ENCODE measurements at places on chromosomes 7 and 10.

- no peak for DNase-seq
Observed at GRCh38 chr7:130090745-130091532, 20.6 kb downstream of the KLHDC10 start.

DNA sequence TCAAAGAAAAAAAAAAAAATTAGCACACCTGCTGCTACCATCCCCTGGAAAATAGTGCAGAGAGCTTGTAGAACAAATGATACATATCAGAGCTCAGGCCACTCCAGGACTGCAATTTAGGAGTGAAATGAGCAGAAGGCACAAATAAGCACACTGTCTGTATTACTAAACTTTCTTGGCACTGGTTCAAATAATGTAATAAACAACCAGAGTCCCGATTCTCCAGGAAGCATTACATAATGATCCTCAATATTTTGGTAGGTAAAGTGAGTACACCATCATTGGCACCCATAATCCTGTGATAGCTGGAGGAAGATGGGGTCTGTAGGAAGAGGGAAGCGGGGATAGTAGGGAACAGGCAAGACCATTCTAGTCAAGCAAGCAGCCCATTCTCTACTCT, 74.3 kb downstream of the SVOPL start:
- no peak for DNase-seq

GRCh38 chr7:115117748-115118147, 195.9 kb downstream of the MDFIC start:
- DNase-seq = no peak

DNA sequence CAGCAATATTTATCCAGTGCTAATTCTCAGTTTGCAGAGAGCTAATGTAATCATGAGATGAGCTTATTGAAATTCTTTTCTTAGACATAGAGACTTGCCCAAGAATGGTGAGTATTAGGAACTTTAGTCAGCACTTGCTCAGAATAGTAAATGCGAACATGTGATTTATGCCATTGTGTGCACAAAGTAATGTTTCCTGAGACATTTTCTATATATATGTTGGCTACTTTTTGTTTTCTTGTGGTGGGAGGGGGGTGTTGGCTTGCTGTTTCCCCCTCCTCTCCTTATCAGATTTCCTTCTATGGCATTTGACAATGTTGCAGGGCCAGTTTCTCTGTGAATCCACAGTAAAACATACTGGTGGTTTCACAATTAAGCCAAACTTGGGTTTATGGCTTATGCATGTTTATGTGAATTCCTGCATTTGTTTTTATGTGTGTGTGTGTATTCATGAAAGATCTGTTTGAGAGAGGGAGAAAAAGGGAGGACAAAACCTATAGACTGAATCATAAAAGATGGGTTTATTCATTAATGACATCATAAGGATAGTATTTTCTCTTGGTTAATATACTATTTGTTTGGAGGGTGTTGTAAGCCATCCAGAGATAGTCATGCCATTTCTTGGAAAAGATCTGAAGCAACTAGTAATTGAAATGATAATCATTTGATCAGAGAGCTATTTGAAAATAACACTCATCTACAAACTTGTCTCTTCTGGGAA, 36.3 kb downstream of the ARID5B start:
- peak; percentile 17 for DNase-seq

- DNase-seq = no peak
Observed at GRCh38 chr7:100964630-100965029, 4.7 kb upstream of the MUC12 start.

DNA sequence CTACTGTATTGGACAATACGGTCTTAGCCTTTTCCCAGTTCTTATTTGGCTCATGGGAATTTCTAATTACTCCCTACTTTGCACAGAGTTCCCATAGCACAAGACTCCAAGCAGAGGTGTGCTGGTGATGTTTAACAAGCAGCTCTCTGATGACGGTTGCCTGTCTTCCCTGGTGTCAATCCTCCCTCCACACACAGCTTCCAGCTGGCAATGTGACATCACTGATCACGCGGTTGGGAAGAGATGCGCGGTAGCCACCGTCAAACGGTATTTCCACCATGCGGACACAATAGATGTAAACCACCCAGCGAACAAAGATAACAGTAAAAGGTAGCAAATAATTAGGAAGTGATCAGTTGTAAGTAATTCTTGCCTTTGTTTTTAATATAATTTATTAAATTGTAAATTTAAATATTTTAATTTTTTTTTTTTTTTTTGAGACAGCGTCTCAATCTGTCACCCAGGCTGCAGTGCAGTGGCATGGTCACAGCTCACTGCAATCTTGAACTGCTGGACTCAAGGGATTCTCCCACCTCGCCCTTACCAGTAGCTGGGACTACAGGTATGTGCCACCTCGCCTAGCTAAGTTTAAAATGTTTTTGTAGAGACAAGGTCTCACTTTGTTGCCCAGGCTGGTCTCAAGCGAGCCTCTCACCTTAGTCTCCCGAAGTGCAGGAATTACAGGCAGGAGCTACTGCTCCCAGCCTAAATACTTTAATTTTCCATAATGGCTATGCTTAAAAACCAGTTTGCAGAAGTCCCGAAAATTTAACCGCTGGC, 36.3 kb upstream of the IL15RA start:
- DNase-seq = no peak

- peak; percentile 46 for DNase-seq
Observed at GRCh38 chr10:89001024-89001728, 10.6 kb downstream of the FAS start.

- DNase-seq = no peak
Observed at GRCh38 chr10:26697922-26698608, 564 bp downstream of the PDSS1 start.

GRCh38 chr7:15834446-15834845, 148.0 kb upstream of the MEOX2 start:
- no peak for DNase-seq

GRCh38 chr10:15486404-15486803, 115.3 kb upstream of the FAM171A1 start:
- no peak for DNase-seq

GRCh38 chr10:60534761-60535389, 145.2 kb upstream of the ANK3 start:
- DNase-seq = no peak

GRCh38 chr7:50959991-50960390, 177.3 kb upstream of the GRB10 start:
- no peak for DNase-seq

GRCh38 chr7:36946401-36946739, 222.1 kb upstream of the AOAH start:
- no peak for DNase-seq

DNA sequence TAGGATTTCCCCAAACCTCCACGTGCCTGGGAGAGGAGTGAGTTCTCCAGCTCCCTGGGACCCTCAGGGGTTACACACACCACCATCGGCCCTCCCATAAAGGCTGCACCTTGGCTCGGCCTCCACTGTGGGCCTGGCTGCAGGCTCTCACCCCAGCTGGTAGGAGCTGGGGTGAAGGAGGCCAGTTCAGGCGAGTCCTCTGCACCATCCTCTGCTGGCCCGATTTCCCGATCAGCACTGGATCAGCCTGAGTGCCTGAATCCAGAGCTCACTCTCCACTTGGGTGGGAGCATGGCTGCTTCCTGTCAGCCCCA, 115.1 kb upstream of the RET start:
- no peak for DNase-seq

GRCh38 chr7:130213828-130214227, 6.2 kb downstream of the SSMEM1 start:
- no peak for DNase-seq

GRCh38 chr7:11341285-11341944, 367.7 kb downstream of the PHF14 start:
- no peak for DNase-seq

DNA sequence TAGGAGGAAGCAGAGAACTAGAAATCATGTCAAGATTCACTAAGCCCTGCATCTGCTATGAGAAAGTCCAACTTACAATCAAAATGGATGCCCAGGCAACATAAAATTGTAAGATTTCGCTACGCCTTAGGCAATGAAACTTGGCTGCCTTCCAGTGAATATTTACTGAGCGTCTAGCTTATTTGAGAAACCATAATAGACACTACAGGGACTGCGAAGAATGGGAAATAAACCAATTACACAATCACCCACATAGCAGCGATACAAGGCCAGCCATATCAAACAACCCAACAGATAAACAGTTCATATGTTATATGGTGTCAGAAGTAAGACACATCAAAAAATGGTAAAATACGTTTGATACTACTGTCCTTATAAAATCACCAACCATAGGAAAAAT, 545.0 kb upstream of the C7orf33 start:
- no peak for DNase-seq

GRCh38 chr10:52573347-52573746, 199.2 kb downstream of the MBL2 start:
- DNase-seq = no peak

GRCh38 chr7:70669854-70670253, 462.1 kb upstream of the GALNT17 start:
- no peak for DNase-seq

DNA sequence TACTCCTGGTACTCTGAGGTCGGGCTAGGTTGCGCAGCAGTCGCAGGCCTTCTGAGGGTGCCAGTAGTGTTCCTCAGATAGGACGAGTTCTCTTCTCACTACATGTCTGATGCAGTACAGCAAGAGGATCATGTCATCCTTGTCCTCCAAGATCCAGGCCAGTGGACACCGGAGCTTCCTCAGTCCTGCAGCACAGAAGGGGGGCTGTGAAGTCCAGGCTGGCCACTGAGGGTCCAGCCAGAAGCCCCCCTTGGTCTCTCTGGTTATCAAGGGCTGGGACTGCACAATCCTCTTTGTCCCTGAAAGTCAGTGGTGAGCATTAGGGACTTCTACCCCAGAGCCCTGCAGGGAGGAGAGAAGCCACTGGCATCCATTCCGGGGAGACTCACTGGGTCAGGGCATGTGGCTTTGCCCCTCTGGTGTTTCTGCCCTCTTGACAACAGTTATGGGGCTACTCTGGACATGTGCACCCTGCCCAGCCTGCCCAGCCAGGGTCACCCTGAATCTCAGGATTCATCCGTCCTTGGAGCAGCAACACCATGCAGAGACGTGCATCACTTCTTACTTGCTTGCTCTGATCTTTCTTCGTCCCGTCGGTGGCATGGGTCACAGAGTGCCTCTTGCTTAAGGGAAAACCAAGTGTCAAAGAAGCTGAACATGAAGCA, 125.7 kb downstream of the ADCY1 start:
- DNase-seq = peak; percentile 1

GRCh38 chr7:24706211-24707170, 50.8 kb downstream of the GSDME start:
- no peak for DNase-seq

DNA sequence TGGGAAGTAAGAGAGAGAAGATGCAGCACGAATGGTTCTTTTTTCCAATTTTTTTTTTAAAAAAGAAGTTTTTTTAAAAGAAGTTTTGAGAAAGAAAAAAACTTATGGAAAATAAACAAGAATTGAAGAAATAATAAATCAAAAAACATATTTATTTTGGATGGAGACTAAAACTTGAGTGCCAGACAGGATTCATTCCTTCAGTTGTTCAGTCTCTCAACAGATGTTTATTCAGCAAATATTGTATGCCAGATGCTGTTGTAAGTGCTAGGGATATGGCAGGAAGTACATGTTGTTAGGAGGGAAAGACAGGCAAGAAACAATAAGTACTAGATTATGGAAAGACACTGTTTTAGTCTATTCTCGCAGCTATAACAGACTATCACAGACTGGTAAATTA, 750.7 kb upstream of the PHF14 start:
- no peak for DNase-seq

GRCh38 chr10:3065622-3066021, 1.7 kb upstream of the PFKP start:
- DNase-seq = no peak

DNA sequence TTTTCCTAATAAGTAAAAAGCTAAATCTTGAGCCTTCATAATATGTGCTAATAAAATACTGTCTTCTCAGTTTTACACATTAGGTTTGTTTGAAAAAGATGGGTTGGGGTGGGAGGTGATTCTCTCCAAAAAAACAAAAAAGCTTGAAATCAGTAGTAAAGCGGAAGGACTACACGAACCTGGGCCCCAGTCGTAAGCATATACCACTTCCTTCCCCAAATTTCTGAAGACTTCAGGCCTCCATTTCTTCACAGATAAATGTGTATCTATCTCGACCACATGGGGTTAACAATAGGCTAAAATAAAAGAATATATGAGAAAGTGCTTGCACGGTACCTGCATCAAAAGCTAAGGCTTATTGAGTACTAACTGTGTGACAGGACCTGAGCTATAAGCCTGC, 51.6 kb upstream of the PAX2 start:
- DNase-seq = no peak

GRCh38 chr10:114885443-114885842, 52.6 kb upstream of the TRUB1 start:
- DNase-seq = no peak

DNA sequence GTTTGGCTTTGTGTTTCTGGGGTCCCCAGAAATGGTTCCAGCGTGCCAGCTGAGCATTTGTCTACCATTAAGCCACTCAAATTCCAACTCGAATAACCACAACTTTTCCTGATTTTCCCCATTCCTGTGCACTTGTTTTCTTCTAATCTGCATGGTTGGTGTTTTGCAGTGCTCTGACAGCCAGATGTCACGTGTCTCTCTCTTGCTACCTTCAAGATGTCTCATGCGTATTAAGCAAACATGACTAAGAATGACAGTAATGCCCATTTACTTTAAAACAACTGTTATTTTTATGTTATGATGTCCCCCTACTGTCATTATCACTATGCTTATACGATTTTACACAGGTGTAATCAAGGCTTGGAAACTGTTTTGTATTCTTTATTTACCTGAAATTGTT, 35.2 kb upstream of the MXI1 start:
- no peak for DNase-seq

DNA sequence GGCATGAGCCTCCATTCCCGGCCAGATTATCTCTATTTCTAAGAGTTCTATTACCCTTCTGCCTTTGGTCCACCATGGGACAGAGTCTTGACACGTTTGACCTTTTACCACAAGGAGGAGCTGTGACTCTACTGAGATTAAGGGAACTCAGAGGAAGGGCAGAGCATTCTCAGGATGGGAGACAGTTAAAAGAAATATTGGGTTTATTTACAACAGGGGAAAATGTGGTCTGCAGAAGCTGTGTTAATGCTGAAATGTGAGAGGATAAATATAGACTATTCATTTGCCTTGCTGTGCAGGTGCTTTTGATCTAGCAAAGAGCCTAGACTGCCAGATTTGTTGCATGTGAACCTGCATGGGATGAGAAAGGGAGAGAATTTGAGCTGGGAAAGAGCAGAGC, 45.8 kb upstream of the PRSS58 start:
- DNase-seq = peak; percentile 22

- DNase-seq = no peak
Observed at GRCh38 chr10:128024426-128024825, 101.8 kb downstream of the MKI67 start.

All from stimulated activated CD4-positive, alpha-beta T cell treated with anti-CD3 and anti-CD28 coated beads, Interleukin-4, amount 100 ng/mL, for 24 hours (primary cell).